NCI-H524 treated with DMSO at 0.1 percent for 48 hours (cell line): ENCODE measurements at places on chromosomes 5 and 9.

- DNase-seq = no peak
Observed at GRCh38 chr9:77010527-77010926, 8.9 kb upstream of the FOXB2 start.

- no peak for DNase-seq
Observed at GRCh38 chr5:54491326-54491725, 26.2 kb upstream of the SNX18 start.

DNA sequence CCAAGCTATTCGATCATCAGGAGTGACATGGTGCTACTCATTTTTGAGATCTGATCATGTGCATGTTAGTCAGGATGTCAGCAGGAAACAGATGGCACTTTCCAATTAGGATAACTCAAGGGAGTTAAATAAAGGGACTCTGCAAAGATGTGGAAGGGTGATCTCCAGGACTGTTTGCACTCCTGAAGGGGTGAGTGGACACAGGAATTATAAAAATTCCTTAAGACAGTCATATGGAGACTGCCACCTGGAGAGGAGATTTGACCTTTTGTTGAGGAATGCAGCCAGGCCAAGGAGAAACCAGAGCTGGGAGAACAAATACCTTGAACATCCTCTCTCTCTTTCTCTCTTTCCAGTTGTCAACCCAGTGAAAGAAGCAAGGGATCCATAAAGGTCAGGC, 189.1 kb downstream of the GABRG2 start:
- DNase-seq = no peak

DNA sequence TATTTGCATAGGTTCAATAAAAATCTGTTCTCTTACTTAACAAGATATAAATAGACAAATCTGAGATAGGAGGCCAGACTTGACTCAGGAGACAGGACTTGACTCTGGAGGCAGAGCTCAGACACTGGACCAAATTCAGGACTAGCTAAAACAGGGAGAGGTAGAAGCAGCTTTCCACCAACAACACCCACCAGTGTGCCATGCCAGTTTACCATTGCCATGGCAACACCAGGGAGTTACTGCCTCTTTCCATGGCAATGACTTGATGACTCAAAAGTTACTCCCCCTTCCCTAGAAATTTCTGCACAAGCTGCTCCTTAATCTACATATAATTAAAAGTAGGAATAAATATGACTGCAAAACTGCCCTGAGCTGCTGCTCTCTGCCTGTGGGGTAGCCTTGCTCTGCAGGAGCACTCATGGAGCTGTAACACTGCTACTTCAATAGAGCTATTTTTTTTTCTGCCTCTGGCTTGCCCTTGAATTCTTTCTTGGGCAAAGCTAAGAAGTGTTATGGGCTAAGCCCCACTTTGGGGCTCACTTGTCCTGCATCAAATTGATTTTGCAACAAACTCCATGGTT, 473.0 kb downstream of the PLK2 start:
- no peak for DNase-seq

DNA sequence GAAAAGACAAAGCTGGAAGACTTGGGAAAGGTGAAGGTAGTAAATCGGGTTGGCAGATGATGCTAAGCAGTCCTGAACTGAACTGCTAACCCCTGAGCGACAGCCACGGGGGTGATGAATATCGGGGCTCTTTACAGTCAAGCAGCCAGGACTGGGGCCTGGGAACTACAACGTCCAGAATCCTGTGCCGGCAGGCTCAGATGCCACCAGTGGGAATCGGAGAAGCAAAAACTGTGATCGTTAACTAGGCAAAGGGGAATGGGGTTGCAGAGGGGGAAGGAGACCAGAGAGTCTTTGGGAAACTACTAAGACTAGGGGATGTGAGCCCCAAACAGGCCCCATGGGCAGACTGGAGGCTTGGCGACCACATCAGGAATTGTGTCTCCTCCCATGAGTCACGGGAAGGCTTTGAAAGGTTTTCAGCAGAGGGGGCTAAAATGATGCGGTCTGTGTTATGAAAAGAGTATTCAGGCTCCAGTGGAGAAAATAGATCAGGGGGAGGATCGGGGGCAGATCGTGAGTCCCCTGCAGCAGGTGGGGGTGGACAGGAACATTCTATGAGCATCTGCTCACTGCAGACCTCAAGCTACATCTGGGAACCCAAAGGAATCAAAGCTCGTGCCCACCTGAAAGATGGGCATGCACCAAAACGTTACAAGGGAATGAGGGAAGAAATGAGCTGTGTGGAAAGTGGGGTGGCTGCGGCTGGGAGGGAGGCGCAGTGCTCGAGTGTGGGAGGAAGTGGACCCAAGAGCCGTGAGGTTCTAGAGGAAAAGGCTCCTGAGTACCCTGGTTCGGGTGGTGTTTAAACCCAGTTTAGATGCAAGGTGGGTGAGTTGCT, 53.8 kb downstream of the HRH2 start:
- no peak for DNase-seq

DNA sequence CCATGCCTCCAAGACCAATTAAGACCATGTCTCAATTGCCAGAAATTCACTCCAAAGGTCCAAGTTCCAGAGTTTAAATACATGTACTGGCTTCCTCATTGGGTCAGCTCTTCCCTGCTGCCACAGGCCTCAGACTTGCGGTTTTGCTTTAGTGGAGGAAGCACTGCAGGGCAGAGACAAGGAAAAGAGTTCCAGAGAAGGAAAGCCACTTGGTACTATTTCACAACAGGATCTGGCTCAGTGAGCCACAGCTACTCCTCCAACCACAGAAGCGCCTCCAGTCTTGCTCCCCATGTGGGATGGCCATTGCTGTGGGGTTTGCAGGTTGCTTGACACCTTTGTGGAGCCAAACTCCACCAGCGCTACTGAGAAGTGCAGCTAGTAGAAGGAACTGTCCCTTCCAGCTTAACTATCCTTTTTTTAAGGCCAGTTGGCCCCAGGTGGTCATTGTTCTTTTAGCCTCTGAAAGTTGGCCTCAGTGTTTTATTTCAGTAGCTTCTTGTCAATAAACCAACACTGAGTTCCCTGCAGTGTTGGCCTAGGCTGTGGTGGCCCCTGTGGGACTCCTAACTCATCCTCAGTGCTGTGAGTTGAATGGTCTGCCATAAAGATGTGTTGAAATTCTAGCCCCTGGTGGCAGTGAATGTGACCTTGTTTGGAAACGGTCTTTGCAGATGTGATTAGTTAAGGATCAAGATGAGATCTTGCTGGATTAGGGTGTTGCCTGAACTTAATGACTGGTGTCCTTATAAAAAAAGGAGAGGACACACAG, 93.7 kb upstream of the DAP start:
- DNase-seq = no peak

- no peak for DNase-seq
Observed at GRCh38 chr5:6342689-6343315, 35.5 kb downstream of the MED10 start.

GRCh38 chr5:90037646-90038045, 371.9 kb downstream of the CETN3 start:
- DNase-seq = no peak

GRCh38 chr5:172171118-172171517, 16.9 kb downstream of the STK10 start:
- DNase-seq = no peak

- no peak for DNase-seq
Observed at GRCh38 chr5:78824831-78825281, 160.3 kb downstream of the ARSB start.

GRCh38 chr9:95102001-95102433, 215.5 kb downstream of the FANCC start:
- no peak for DNase-seq
